LoVo (cell line): ENCODE measurements at places on chromosomes 16 and 17.

GRCh38 chr17:3656755-3657587, 11.4 kb downstream of the TAX1BP3 start:
- no peak for DNase-seq

DNA sequence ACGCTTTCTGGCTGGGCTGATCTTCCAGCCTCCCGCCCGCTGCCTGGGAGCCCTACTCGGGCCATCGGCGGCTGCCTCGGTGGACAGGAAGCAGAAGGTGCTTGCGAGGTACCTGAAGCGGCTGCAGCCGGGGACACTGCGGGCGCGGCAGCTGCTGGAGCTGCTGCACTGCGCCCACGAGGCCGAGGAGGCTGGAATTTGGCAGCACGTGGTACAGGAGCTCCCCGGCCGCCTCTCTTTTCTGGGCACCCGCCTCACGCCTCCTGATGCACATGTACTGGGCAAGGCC, 30.7 kb downstream of the CIITA start:
- DNase-seq = no peak

- peak; percentile 22 for DNase-seq
Measured at GRCh38 chr16:65297453-65297852, 175.6 kb upstream of the CDH11 start.

GRCh38 chr16:754656-755055, 5.9 kb upstream of the MSLN start:
- no peak for DNase-seq

DNA sequence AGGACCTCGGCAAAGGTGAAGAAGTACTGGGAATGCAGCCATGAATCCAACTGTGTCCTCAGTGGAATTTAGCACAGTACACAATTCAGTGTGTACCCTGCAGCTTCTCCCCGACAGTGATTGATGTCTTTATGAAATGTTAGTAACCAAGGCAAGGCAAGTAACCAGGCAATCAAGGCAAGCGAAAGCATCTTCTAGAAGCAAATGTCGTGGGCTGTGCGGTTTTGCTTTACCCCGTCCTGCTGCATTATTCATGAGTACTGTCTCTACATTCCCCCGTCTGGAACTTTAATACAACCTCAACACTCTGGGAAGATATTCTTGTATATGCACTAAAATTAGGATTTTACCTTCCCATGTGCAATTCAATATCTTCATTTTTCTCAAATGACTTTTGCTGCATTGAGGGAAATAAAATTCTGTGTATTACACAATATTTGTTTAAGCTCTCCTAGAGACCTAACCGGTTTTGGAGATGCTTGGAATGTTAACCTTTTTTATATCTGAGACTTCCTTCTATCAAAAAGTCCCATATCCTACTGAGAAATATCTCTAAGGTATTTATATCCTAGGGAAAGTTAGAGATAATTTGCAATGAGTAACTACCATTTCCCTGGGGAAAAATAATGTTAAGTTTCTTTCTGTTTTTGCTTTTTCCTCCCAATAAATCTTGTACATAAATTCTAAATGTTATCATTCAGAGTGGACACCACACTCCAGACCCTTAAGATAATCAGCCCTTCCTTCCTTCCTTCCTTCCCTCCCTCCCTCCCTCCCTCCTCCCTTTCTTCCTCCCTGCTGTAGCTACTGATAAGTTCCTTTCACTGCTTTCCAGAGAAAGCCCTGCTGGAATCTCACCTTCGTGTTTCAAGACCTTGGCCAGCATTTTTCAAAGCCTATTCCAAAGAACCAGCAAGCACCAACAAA, 51.9 kb upstream of the ADORA2B start:
- DNase-seq = peak; percentile 24

DNA sequence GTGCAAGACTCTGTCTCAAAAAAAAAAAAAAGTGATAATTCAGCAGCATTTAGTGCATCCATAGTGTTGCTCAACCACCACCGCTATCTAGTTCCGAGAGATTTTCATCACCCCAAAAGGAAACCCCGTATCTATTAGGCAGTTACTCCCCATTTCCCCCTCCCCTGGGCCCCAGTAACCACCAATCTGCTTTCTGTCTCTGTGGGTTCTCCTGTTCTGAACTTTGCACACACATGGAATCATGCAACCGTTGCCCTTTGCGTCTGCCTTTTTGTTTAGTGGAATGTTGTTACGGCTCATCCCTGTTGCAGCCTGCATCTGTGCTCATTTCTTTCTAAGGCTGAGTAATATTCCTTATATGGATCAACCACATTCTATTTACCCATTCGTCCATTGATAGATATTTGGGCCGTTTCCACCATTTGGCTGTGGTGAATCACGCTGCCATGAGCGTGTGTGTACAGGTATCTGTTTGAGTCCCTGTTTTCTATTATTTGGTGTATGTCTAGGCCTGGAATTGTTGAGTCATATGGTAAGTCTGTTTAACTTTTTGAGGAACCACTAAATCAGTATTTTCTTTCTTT, 8.7 kb upstream of the SYNGR2 start:
- no peak for DNase-seq
